ENCODE measurements at places on chromosomes 11 and 22.

DNA sequence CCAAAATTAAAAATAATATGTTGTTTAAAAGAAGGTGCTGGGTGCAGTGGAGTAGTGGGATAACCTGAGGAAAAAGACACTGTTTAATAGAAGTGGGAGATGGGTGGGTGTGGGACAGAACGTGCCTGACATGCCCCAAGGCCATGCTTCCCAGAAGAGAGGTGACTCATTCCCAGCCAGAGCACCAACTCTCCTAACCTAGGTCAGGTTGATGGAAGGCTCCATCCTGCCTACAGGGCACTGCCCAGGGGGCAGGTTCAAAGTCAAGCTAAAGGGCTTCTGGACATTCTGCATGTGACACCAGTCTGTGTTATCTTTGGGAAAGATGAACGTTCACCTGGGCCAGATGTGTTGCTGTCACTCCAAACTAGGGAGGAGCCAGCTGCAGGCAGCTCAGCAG lies 453.1 kb downstream of the SOX6 start:
- DNase-seq = no peak

DNA sequence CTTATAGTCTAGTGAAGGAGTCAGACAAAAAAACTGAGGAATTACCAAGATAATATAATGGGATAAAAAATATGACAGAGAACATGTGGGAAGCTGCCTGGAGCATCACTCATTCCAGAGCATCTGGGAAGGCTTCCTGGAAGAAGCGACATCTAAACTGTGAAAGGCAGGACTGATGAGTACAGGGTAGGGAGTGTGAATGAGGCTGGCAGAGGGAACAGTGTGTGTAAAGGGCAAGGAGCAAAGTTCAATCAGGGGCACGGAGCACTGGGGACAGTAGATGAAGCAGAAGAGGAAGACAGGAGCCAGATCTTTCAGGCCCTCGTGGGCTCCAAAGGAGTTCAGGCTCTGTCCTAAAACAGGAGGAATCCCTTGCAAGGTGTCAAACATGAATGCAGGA lies 55.8 kb upstream of the PRDM11 start:
- DNase-seq = no peak

GRCh38 chr11:117428186-117428855 lies 100.7 kb downstream of the CEP164 start:
- no peak for DNase-seq

DNA sequence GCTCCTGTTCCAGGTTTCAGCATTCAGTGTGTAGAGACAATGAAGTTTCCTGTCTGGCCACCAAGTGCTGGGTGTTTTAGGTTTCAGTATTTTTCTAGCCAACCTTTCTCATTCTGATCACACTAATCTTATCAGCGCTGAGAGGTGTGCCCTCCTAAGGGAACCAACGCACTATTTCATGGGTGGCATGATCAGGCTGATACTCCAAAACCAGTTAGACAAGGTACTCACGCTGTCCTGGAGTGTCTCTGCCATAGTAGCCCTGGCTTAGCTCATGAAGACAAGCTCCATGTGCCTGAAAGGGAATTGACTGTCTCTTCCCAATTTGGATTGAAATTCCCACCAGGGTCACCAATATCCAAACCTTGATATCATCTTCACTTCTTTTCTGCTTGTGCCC lies 8.0 kb upstream of the RAB38 start:
- DNase-seq = no peak

- no peak for DNase-seq
Observed at GRCh38 chr11:69947059-69947792, 128.0 kb upstream of the FGF3 start.

GRCh38 chr11:37411289-37411688 lies 813.3 kb upstream of the RAG2 start:
- no peak for DNase-seq

DNA sequence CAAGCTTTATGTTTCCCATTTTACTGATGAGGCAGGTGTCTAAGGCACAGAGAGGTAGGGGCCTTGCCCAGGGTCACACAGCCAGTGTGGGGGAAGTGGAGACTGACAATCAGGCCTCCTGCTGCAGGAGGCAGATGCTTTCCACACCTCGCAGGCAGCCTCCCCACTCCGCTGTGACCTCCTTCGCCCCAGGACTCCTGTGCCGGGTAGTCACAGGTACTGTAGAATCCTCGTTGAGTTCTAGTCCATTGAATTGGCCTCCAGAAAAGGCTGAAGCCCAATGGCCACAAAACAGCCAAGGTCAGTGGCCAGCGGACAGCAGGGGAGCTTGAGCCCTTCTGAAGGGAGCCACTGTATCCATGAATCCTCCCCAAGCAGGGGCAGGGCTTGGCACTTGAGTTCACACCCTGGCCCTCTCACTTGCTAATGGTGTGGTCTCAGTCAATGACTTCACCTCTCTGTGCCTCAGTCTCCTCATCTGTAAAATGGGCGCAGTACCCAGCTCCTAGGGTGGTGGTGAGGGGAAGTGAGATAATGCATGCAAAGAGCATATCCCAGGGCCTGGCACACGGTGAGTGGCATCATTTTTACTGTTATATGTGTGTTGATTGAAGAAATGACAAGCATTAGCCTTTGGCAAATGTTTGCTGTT lies 1.1 kb upstream of the FXYD2 start:
- DNase-seq = no peak

DNA sequence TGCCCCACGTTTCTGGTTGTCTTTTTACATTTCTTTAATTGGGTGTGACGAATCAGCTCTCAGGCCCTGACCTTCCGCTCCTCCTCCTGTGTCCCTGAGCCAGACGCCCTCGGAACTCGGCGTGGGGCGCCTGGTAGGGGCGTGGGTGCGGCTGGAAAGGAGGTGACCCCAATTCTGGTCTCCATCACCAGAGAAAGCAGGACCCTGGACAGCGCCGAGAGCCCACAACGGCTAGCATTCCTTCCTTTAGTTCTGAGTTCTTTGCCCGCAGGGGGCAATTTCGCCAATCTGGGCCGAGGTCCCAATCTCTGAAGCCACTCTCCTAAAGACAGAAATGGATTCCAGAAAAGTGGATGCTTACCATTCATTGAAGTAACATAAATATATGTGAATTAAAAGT lies 11.7 kb upstream of the RBMXL2 start:
- no peak for DNase-seq

- no peak for DNase-seq
Observed at GRCh38 chr11:15843309-15843872, 513.0 kb downstream of the SOX6 start.

GRCh38 chr22:32542677-32543357 lies 68.2 kb downstream of the FBXO7 start:
- DNase-seq = no peak

GRCh38 chr11:19938866-19939265 lies 221.4 kb downstream of the DBX1 start:
- DNase-seq = no peak

- no peak for DNase-seq
Observed at GRCh38 chr11:23866641-23867040, 630.2 kb upstream of the LUZP2 start.

GRCh38 chr22:36636916-36637315 lies 66.6 kb downstream of the CACNG2 start:
- no peak for DNase-seq

GRCh38 chr22:28977481-28977971 lies 84.1 kb downstream of the C22orf31 start:
- no peak for DNase-seq

- no peak for DNase-seq
Observed at GRCh38 chr22:35879351-35879750, 149.3 kb downstream of the RBFOX2 start.

DNA sequence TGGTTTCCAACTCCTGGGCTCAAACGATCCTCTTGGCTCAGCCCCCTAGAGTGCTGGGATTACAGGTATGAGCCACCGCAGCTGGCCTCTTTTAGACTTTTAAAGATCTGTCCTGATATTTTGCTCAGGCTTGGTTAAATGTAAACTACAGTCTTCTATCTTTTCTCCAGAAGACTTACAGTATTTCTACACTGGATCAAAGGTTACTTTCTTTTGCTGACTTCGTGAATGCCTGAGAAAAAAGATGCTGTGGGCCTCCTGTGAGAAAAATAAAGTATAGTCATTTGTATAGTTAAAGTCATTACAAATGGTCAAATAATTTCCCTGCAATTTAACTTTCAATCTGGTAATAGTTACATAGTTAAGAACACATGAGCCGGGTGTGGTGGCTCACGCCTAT lies 19.6 kb downstream of the DEPDC5 start:
- no peak for DNase-seq

DNA sequence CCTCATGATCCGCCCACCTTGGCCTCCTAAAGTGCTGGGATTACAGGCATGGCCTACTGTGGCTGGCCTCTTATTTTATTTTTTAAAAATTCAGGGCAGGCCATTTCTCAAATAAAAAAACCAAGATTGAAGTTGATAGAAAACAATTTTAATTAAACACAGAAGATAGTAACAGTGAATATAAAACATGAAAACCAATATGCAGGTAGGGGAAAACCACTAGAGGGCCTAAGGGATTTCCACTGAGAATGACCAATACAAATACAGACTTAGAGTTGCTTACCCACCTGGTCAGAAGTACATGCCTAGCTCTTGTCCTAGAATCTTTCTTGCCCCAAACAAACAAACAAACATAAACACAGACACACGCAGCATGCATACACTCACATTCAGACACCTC lies 1.7 kb upstream of the RTCB start:
- DNase-seq = no peak

- DNase-seq = no peak
Observed at GRCh38 chr11:36131721-36132397, 157.4 kb downstream of the COMMD9 start.

GRCh38 chr11:111305876-111306275 lies 7.5 kb downstream of the POU2AF3 start:
- DNase-seq = no peak

GRCh38 chr11:12888525-12889158 lies 120.5 kb upstream of the RASSF10 start:
- DNase-seq = no peak

DNA sequence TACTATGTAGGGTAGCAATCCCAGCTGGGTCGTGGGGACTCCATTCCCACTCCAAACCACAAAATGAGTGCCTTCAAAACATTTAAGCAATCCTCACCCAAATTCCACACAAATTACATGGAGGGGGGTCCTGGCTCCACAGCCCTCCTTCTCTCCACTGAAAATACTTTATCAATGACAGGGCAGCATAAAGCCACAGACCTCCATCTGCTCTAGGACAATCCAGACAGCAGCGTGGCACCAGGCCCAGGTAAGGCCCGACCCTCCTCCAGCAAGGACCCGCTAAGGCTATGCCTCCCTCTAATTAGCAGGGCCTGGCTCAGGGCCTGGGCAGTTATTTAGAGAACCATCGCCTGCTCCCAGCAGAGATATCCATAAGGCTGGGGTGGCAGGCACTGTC lies at the start of gene PANX3:
PANX3 (plus strand) TSS at position 365 of the 400 bp plus-strand sequence. CDS start 129 bp downstream, outside the sequence.
- DNase-seq = no peak

DNA sequence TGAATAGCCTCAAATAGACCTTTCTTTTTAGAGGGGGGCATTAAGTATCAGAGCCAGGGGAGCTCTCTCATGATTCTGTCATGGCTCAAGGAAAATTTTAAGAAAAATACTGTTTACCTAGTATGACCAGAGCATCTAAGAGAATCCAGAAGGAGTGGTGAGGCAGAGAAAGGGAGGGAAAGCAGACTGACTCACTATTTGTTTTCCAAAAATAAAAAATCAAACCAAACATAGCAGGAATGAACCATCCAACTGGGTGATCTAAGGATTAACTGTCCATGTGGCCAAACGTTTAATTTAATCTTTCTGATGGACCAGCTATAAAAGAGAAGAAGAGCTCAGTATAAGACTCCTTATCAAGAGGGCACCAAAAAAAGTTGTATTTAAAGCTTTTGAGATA lies 70.8 kb downstream of the GAB2 start:
- no peak for DNase-seq

DNA sequence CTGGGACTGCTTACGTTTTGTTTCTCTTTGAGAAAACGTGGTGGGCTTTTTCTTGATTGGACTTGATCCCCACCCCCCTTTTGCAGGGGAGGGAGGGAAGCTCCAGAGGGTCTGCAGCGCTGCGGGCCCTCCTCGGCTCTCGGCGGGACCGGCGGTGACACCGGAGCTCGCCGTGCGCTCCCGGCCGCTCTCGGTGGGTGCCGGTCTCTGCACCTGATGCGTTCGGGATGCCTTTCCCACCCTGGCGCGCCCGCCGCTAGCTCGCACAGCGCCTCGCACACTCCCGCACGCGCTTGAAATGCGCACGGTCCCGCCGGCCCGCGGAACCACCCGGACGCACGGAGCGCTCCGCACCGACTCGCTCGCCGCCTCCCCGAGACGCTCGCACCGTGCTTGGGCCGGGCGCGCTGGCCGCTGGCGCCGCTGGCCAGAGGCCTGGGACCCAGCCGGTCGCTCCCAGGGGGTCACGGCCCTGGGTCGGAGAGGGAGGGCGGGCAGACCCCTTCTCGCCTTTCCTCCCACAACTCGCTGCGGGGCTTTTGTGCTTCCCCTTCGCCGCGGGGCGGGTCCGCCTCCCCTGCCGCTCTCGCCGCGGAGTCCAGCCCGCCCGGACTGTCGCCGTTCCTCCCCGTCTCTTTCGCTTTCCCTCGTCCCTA lies 1.0 kb downstream of the ZBTB16 start:
- no peak for DNase-seq

- DNase-seq = peak; percentile 17
Observed at GRCh38 chr11:72683782-72684200, 9.6 kb upstream of the PDE2A start.

DNA sequence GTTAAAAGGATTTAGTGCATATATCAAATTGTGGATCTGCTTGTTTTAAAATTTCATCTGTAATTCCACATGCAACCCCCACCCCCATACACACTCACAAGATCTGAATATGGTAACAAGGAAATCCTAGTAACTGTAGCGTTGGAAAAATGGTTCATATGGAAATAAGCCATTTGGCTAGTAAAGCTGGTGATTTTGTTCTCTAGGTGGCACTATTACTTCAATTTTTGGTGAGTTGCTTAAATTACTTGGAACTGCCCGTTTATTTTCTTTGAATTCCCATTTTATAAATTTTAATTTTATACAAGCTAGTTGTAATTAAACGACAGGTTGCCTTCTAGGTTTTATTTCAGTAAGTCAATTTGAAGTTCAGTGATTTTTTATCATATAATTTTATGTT lies 5.3 kb downstream of the BDNF start:
- no peak for DNase-seq

DNA sequence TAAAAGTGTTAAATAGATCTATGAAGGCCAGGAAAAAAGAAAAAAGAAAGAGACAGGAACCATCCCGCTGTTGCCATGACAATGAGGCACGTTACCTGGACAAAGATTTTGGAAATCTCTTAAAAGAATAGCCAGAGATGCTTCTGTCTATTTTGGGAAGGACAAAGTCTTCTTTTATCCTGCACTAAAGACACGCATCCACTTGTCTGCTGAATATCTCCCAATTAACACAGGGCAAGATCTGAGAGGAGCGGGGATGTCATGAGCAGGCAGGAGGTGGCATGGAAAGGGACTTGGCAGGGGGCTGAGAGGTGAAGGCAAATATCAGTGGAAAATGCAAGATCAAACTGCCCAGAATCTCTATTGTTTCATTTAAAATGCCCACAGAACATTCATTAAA lies 153.8 kb upstream of the BLID start:
- DNase-seq = no peak

DNA sequence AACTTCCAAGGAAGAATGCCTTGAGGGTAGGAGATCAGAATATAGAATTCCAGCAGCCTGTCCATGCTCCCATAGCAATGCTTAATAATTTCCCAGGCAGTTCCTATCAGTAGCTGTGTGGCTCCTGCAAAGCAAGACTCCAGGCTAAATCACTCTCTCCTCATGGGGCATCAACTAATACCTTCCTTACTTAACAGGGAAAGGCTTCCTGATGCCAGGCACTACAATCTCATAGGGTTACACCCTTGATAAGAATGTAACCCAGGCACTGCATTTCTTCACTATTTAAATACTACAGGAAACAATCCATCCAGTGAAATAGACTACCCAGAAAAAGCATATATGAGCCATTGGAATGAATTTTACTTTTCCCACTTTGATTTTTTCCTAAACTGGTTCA lies 615.0 kb upstream of the ARHGAP42 start:
- no peak for DNase-seq
